ENCODE measurements at places on chromosomes 2 and 18.

GRCh38 chr2:219645631-219646527 lies 18.4 kb downstream of the SLC4A3 start:
- DNase-seq, result no peak

DNA sequence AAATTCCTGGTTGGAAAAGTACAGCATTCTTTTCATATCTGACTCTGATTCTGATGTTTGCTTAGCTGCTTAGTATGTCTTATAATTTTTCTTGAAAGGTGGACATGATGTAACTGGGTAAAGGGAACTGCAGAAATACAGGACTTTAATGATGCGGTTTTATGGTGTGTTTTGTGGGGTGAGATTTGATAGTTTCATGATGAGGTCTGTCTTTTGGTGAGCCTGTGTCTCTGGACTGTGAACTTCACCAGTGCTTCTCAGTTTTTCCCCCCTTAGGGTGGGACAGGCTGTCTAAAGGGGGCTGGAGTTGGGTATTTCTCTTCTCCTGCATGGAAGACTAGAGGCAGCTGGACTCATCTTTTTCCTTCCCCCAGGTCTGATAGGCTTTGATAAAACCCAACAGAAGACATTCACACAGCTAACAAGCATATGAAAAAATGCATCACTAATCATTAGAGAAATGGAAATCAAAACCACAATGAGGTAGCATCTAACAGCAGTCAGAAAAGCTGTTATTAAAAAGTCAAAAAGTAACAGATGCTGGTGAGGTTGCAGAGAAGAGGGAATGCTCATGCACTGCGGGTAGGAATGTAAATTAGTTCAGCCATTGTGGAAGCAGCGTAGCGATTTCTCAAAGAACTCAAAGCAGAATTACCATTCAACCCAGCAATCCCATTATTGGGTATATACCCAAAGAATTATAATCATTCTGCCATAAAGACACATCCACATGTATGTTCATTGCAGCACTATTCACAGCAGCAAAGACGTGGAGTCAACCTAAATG lies 77.6 kb downstream of the EPC2 start:
- no peak for DNase-seq

GRCh38 chr2:161344692-161345091 lies 36.5 kb downstream of the PSMD14 start:
- DNase-seq, result no peak

GRCh38 chr18:61988100-61988499 lies 95.3 kb upstream of the RNF152 start:
- DNase-seq, result no peak

- DNase-seq, result no peak
These were observed 122.1 kb downstream of the RPIA start for GRCh38 chr2:88813612-88814011.

DNA sequence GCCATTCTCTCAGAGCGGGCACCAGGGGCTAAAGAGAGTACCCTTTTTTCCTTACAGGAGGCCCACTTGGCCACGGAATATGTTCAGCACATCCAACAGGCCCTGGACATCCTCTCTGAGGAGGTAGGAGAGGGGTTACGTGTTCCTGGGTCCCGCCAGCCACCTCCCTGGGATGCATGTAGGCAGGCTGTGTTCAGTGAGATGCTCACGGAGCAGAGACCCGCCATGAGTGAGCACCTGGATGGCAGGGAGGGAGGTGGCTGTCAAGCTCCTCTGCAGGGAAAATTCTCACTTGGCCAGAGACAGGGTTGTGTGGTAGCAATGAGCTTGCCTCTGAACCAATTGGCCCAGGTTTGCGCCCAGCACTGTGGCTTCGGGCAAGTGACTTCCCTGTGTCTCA lies 123.1 kb upstream of the PPP1CB start:
- DNase-seq, result no peak

- DNase-seq, result no peak
These were observed 27.2 kb upstream of the FAM136A start for GRCh38 chr2:70328921-70329561.

- no peak for DNase-seq
These were observed 118.4 kb downstream of the TWIST2 start for GRCh38 chr2:238966072-238966937.

GRCh38 chr2:182077023-182077422 lies 91.4 kb downstream of the PPP1R1C start:
- no peak for DNase-seq

DNA sequence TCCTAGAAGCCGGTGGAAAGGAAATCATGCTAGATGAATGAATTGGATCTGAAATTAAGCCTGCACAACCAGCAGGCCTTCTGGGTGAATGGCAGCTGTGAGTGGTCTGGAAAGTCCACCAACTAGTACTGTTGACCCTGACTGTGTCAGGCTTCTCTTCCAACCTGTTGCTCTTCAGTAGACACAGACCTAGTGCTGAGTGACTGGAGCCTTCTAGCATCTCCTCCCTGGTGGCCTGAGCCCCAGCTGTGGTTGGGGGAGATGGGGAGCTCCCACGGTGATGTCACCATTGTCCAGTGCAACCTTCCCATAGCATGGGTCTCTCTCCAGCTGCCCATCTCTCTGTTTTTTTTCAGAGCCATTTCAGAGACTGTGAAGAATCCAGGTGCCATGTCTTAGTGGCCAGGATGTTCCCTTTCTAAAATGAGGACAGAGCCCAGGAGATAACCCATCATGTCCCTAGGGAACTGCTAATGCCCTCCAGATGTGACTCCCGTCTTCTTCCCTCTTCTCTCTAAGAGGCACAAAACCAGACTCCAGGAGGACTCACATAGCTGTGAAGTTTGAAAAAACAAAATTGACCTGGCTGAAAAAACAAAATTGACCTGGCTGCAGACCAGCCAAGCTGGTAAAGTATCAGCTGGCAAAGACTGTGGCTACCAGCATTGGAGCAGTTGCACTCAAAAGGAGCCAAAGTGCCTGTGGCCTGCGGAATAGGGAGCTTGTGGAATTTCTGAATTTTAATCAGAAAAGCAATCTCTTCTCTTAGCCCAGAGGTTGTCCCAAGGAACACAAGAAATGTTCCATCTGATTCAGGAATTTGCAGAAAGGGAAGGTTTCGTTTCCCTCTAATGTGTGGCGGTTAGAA lies 67.4 kb upstream of the RPL31 start:
- no peak for DNase-seq

- no peak for DNase-seq
These were observed 16.2 kb upstream of the ALPP start for GRCh38 chr2:232362174-232362900.

GRCh38 chr2:199812493-199812892 lies 38.5 kb downstream of the FTCDNL1 start:
- DNase-seq, result no peak

DNA sequence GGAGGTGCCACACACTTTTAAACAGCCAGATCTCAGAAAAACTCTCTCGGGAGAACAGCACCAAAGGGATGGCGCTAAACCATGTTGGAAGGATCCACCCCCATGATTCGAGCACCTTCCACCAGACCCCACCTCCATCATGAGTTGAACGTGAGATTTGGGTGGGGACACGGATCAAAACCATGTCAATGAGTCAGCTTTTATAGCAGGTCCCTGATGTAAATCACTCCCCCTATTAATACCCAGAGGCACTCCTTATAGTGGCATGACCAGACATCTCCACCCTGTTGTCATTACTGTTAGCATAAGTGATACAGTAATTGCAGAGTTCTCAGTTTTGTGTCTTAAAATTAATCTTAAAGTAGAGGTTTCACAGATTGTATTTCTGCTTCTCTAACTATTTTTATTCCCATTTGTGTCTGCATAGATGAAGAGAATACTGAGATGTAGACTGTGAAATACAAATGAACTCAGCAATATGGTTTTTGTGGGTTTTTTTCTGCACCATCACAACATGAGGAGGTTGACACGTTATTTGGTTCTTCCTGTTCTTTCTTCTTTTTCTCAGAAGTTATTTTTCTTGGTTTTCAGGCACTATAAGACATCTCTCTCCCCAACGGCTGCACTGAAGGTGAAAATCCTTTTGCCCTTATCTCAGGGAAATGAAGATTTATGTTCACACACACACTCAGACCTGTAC lies 218.2 kb downstream of the ARL4C start:
- peak; percentile 38 for DNase-seq

DNA sequence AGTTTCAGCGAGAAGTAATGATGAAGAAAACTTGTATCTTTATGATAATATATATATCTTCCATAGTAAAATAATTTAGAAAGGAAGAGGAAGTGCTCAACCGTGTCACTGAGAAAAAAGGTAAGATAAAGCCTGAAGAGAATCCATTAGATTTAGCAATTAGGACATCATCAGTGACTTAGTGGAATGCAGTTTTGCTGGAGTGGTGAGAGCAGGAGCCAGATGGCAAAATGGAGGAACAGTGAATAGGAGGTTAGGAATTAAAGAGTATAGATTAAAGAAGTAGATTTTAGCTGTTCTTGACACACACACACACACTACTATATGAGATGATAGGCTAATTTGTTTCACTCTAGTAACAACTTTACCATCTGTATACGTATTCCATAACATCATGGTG lies 157.1 kb upstream of the EPC2 start:
- DNase-seq, result no peak

DNA sequence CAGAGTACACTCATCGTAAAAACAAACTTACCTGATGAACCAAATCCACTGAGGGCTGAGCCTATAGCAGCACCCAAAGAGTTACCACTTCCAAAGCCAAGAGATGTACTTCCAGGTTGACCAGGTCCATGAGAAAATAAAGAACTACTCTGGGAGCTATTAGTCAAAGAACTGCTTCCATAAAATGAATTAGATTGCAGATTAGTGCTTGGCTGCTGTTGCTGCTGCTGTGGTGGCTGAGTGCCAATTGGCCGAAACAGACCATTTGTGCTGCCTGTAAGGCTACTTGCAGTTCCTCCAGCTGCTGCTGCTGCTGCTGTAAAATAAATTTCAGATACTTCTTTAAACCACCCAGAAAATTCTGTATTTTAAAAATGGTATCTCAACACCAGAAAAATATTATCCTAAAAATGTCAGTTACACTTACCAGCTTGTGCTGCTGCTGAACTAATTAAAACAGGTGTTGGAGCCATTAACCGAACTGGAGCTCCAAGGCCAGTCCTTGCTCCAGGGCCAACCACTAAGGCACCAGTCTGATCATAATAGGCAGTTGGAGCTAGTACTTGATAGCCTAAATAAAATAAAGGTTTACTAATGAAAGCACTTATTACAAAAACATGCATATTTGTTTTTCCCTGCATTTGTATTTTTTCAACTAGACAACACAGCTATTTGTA lies 58.1 kb upstream of the SDC1 start:
- no peak for DNase-seq

DNA sequence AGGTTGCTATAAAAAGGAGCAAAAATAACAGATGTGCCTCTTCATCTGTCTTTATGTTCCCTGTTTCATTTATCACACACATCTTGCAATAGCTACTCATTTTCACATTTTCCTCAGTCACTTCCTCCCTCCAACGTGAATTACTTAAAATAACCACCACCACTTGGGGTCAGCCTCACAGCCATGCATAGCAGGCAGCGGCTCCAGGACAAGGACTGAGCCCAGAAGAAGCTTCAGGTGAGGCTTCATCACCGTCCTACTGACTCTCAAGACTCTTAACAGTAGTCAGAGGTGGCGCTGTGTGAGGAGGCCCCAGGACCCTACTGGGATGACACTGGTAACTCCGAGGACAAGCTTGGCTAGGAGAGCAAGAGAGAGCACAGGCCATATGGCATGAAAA lies 15.5 kb upstream of the ST8SIA5 start:
- no peak for DNase-seq

DNA sequence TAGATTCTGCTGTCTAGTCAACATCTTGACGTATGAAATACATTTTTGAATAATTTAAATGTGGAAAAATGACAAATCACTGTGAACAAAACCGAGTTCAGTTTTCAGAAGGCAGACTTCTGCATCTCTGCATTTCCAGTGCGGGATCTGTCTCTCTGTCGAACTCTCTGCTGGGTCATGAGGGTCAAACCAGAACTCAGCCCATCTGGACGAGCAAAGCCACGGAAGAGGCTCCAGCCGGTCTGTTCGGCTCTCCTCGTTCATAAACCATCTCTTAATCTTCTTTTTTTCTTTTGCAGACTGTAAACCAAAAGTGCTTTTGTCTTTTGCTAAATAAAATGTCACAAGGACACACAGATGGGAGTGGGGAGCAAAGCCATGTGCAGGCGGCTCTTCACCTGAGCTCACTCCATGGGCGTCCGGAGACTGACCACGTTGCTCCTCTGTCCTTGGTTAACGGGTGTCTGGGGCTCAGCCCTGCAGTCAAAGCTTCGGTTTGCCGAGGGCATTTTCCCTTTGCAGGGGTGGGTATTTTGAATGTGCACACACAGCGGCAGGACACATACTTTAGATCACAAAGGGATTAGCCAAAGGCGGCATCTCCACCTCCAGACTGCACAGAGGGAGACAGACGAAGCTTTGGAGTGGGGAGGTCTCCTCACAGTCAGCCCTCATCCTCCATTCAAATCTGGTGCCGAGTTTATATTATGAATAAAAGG lies 737.9 kb upstream of the SALL3 start:
- DNase-seq, result no peak

GRCh38 chr18:52992041-52992440 lies 652.0 kb downstream of the DCC start:
- DNase-seq, result no peak

- no peak for DNase-seq
These were observed 28.4 kb upstream of the LONRF2 start for GRCh38 chr2:100350661-100351185.

- DNase-seq, result peak; percentile 3
These were observed 212.1 kb downstream of the TCF4 start for GRCh38 chr18:55375930-55376329.

GRCh38 chr2:124678043-124678442 lies 653.0 kb downstream of the CNTNAP5 start:
- DNase-seq, result no peak

DNA sequence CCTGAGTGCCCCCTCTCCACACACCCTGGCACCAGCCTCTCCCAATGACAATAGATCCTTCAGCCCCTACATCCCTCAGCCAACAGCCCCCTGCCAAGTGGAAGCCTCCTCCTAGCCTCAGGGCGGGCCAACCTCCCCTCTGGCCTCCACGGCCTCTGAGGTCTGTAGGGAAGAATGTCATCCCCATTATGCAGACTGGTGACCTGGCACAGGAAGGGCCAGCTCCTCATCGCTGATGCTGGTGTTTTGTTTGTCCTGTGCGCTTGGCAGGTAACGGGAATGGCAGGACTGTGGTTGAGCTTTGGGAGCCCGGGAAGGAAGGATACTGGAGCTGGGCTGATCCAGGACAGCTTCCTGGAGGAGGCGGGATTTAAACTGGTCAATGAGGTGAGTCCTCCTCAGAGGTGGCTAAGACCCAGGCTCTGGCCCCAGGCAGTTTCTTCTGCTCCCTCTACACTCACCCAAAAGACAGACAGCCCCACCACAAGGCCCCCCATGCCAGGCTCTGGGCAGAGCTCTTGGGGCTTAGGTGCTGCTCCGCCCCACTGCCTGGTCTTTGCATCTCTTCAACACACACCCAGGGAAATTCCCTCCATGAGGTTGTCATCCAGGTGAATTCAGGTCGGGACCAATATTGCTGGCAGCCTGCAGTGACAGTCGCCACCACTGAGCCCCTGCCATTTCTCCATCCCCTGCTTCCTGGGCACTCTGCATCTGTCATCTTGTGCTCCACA lies 75.2 kb upstream of the SMAD7 start:
- DNase-seq, result no peak

Data from GM12865 (cell line).